ENCODE measurements at places on chromosomes 1 and 21.
A peak's percentile ranks its signal among the peaks of the same experiment; 100 is the strongest.

GRCh38 chr21:41664881-41665765 lies 101.7 kb downstream of the RIPK4 start:
- peak; percentile 28 for DNase-seq

- DNase-seq, result no peak
These were observed 3.7 kb downstream of the CYB561D1 start for GRCh38 chr1:109497449-109498160.

DNA sequence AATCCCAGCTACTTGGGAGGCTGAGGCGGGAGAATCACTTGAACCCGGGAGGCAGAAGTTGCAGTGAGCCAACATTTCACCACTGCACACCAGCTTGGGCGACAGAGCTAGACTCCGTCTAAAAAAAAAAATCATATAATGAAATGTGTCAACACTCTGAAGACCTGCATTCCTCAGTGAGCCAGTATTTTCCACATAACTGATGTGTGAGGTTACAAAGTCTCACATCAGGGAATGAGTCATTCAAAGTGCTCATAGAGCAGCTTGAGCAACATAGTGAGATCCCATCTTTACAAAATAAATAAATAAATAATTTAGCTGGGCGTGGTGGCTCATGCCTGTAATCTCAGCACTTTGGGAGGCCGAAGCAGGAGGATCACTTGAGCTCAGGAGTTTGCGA lies 65.5 kb downstream of the CASZ1 start:
- peak; percentile 18 for DNase-seq

DNA sequence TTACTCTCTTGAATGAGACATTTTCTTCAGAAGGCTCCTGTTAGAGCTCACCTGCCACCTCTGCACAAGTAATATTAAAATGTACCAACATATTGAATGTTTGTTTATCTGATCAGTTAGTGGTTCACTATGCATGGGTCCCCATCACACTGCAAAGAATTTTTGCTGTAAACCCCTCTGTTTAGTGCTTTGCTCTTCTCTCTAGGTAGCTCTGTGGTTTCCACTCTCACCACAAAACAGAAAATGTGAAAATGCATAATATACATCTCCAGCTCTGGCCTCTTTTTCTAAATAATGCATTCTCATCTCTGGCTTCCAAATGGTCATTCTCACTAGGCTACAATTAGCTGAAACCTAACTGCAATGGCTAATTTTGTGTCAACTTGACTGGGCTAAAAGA lies 176.7 kb downstream of the TRIM33 start:
- no peak for DNase-seq

GRCh38 chr1:62978741-62979140 lies 194.8 kb downstream of the ATG4C start:
- no peak for DNase-seq

DNA sequence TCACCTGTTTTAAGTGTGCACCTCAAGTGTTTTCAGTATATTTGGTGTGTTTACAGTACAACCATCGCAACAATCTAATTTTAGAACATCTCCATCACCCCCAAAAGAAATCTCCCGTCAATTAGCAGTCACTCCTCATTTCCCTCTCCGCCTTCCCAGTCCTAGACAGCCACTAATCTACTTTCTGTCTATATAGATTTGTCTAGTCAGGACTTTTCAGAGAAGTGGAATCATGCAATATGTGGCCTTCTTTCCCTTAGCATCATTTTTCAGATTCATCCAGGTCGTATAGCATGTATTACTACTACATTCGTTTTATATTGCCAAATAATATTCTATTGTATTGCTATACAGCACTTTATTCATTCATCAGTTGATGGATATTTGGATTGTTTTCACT lies 1.7 kb upstream of the SHE start:
- DNase-seq, result no peak

DNA sequence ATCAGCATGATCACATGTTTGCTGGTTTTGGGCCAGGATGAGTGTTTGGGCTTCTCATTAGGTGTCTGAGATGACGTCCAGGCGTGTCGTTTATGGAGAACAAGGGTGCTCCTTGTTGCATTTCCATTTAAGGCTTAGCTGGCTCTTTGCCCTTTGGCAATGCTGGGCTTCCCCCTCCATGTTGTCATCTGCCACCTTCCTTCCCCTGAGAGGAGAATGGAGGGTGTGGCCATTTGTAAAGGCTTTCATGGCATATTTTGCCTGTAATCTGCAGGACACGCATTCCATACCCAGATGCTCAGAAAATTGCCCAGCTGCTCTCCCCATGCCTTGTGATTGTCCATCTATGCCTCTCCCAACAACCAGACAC lies 27.7 kb downstream of the PKP1 start:
- DNase-seq, result no peak

DNA sequence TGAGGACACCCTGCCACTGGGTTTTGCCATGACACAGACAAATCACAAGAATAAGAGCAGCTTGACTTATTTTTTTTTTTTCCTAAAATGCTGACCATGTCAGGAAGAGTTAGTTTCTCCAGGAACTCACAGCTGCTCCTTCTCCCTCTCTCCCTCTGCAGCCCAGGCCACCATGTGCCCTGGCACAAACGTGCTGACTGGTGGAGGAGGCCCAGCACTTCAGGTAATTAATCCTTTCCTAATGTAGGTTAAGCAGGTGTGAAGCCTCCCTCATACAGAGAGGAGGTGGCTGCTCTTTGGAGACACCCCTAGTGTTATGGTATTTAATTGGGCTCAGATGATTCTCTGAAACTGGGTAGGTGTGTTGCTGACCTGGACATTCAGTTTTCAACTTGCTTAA lies 129.8 kb upstream of the USH2A start:
- no peak for DNase-seq

- DNase-seq, result no peak
These were observed 66.3 kb downstream of the SIM2 start for GRCh38 chr21:36765229-36765628.

DNA sequence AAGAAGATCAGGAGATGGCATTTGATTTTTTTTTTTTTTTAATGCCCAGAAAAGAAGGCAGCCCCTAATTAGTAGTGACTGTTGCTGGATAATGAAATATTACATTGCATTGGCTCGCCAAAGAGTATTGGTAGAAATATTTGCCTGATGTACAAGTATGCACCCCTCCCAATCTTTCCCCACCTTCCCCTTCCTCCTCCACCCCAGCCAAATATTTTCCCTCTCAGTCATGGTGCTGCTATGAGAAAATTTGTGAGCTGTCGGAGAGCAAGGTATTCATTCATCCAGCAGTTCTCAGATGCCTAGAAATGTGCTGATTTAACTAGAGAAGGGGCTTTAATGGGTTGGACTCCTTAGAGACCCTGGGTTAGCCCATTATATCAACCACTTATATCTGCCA lies 50.5 kb upstream of the IKBKE start:
- DNase-seq, result no peak

DNA sequence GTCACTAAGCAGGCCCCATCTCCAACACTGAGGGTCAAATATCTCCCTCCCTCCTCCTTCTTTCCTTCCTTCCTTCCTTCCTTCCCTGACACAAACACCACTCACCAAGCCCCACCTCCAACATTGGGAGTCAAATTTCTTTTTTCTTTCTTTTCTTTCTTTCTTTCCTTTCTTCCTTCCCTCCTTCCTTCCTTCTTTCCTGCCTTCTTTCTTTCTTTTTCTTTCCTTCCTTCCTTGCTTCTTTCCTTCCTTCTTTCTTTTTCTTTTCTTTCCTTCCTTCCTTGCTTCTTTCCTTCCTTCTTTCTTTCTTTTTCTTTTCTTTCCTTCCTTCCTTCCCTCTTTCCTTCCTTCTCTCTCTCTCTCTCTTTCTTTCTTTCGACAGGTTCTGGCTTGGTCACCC lies 79.2 kb upstream of the ETS2 start:
- DNase-seq, result no peak
